ENCODE measurements at places on chromosomes 3 and 15.

DNA sequence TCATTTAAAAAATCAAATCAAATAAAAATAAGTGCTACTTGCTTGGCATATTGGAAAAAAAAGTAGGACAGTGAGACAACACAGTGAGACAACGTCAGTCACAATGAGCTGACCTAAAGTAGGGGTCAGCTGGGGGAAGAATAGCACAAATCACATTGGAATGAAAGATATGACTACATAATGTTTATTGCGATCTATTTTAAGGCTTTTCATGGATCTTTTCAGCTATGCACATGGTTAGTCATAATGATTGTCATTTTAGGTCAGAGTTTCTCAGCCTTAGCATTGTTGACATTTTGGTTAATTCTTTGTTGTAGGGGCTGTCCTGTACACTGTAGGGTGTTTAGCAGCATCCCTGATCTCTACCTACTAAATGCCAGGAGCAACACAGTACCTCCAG is 44.5 kb downstream of the CMSS1 start:
- DNase-seq, result no peak

DNA sequence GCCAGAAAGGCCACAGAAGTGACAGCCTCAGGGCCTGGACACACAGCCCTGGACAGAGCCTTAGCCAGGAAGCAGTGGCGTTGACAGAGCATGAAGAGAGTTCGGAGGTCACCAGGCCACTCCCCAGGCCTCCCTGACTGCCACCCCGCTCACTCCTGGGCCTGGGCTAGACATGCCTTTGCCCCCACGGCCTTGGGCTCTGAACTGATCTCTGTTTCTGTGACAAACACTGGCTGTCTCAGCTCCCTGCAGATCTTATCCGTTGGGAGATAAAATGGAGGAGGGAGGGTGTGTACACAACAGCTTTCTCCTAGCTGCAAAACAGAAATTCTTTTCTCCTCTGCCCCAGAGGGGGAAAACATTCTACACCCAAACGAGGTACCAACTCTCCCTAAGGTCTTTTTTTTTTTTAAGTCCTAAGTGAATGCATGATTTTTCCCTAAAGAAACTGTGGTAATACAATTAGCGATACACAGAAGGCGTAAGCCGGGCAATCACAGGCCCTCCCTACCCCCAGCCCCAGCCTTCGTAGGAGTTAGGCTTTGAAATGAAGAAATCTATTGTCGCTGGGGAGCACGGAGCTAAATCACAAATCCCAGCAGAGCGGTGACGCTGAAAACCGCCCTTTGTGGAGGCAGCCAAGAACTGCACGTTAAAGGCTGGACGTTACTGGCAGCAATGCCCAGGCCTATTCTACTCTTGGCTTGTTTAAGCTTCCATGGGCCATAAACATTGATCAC is 45.0 kb downstream of the SRGAP3 start:
- DNase-seq, result no peak

DNA sequence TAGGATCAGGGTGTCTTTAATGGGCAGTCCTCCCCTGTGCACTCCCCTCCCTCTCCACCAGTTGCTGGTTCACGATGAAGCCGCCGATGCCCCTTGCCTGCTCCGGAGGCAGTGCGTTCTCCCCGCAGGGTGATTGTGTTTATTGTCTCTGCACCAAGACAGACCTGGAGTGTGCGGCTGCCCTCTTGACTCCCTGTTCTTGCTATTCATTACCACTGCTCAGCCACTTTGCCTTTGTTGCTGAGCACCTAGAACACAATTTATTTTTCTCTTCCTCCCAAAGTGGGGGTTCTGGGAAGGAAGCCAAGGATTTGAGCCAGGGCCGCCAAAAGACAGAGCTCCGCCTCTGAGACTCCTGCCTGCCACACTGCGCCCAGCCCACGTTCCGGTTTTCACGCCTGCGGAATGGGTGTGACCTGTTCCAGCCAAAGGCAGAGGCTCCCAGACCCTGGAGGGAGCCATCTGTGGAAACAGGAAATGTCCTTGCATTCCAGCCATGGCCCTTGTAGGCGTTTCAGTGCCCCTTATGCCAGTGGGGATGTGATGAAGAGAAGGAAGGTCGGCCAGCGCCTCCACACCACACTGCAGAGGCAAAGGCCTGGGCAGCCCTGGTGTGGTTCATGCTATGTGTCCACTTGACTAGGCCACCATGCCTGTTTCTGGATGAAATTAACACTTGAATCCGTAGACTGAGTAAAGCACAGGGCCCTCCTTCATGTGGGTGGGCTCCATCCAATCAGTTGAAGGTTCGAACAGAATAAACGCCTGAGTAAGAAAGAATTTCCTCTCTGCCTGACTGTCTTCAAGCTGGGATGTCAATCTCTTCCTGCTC is 85.8 kb downstream of the HMG20A start:
- no peak for DNase-seq

DNA sequence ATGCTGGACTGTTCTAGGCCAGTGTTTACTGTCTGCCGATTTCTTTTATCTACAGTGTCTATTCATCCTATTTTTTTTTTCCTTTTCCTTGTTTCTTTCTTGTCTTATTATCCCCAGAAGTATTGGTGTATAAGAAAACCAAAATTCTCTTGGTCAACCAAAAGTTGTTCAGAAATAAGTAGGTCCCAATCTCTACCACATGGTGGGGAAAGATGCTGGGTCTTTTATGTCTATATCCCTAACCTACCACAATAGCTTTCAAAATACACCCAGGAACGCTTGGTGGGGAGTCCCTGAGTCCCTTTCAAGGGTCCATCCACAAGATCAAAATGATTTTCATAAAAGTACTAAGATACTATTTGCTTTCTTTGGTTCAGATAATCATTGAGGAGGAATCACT is 225.6 kb downstream of the CLSTN2 start:
- DNase-seq, result no peak
